RPMI7951 (cell line): ENCODE measurements at places on chromosomes 2 and 18.

GRCh38 chr2:173122936-173123335, 47.3 kb downstream of the MAP3K20 start:
- DNase-seq, result no peak

DNA sequence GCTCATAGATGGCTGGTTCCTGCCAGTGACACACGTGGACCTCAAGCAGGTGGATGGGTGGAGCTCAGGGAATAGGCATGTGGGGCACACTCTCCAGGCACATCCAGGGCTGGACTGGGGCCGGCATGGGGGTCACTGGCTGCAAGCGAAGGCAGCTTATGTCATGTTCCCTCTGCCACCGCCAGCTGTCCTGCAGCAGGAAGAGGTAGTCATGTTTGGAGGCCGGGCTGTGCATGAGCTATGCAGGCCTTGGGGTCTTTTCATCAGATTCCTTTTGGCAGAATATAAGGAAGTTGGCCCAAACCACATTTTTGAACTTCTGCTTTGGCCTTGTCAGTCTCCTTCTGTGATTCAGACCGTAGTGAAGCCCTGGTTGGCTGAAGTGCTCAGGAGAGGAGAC, 61.5 kb downstream of the AGAP1 start:
- no peak for DNase-seq

GRCh38 chr2:107064750-107065149, 178.8 kb upstream of the ST6GAL2 start:
- DNase-seq, result peak; percentile 13

- no peak for DNase-seq
Observed at GRCh38 chr2:98801286-98801685, 70.4 kb upstream of the MGAT4A start.

DNA sequence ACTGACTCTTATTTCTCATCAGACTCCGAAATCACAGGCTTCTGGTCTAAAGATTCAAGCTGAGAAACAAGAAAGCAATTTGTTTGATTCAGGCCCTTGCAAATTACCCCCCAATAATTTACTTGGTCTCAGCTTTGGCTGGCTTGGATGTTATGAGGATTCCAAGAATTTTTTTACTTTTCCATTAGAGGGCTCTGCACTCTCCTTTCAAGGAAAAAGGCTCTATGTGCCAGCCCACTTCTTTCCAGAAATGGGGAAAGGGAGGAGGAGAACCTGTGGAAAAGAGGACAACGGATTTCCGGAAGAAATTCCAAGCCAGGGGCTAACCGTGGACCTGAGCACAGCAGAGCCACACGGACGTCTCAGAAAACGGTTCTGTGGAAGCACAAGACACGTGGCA, 44.4 kb downstream of the BCL11A start:
- no peak for DNase-seq

DNA sequence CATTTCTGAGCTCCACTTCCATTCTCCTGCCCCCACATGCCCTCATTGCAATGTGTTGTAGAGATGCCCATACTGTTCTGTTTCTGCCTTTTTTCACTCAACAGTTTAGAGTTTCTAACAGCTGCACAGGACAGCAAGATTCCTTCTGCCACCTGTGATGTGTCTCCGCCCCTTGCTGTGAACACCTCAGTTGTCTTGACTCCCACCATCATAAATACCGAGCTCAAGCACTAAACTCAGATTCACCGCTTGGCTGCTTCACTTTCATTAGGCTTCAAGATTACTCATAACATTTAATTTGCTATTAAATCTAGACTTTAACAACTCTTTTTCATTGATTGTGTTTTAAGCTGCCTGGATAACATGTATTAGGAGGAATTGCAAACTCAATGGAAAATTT, 141.0 kb downstream of the MAP2 start:
- DNase-seq, result no peak

- no peak for DNase-seq
Observed at GRCh38 chr2:190575263-190575662, 40.7 kb upstream of the NEMP2 start.

DNA sequence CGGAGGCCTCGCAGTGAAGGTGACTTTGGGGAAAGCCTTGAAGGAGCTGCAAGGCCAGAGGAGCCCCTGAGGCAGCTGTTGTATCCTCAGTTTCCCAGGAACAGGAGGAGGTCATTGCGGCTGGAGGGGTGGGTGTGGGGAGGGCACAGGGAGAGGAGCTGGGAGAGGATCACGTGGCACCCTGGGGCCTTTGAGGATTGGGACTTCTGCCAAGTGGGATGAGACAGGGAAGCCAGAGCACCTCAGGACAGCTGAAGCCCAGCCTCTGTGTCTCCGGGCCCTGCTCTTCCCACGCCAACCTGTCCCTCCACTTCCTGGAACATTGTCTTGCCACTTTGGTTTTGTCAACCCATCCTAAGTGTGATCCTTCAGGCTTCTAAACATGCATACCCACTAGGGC, 19.4 kb upstream of the RRM2 start:
- no peak for DNase-seq

GRCh38 chr2:124283096-124283495, 258.0 kb downstream of the CNTNAP5 start:
- no peak for DNase-seq

GRCh38 chr2:29698216-29698615, 223.2 kb downstream of the ALK start:
- DNase-seq, result no peak

- no peak for DNase-seq
Observed at GRCh38 chr2:62338111-62338510, 142.2 kb downstream of the B3GNT2 start.

DNA sequence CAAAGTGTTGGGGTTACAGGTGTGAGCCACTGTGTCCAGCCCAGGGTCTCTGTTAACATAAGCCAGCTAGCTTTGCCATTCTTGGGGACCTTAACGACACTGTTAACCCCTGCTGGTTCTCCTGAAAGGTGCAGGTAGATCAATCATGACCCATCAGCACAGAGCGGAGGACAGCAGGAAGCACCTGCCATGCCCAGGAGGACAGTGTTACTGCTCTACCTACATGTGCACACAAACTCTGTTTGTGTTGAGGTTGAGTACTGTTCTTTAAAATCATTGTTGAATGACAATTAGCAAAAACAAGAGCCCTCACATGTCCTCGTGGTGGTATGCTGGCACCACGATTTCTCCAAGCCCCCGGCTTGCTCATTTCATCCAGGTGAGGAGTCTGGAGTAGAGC, 120.9 kb downstream of the FAM210A start:
- DNase-seq, result no peak

DNA sequence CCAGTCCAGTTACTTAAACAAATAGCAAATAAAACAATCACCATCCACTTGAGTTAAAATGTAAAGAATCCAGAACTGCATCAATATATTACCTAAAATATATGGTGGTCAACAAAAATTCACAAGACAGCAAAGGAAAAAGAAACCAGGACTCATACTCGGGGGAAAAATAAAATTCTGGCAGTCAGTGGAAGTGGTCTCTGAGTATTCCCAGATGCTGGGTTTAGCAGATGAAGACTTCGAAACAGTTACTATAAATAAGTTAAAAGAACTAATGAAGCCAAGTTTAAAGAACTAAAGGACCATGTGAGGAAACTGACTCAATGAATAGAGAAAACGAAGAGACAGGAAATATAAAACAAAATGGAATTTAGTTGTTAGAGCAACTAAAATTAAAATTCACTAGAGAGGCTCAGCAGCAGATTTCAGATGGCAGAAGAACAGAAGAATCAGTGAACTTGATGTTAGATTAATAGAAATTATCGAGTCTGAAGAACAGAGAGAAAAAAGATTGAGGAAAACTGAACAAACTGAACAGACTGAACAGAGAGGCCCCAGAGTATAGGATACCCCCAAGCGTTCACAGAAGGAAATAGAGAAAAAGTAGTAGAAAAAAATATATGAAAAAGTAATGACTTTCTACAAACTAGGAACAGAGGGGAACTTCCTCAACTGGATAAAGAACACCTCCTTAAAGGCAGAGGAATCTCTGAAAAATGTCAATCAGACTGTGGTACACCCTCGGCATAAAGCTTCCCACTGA, 27.9 kb downstream of the MGAT4A start:
- DNase-seq, result no peak

GRCh38 chr2:148645539-148646230, 1.1 kb downstream of the EPC2 start:
- DNase-seq, result peak; percentile 92

GRCh38 chr2:169260846-169261642, 101.3 kb downstream of the LRP2 start:
- no peak for DNase-seq

DNA sequence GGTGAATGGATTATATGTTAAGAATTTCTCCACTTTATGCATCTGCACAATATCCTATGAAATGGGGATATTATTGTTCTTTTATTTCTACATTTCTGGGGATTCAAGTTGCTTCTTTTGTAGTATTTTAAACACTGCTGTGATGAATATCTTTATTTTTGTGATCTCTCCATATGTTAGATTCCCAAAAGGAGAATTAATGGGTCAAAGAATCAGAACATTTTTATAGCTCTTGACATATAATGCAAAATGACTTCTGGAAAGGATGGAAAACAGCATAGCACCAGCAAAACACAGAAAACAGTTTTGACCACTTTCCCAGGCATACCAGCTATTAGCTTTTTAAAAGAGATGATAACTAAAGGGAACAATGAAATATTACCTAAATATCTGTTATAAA, 135.5 kb downstream of the NCKAP5 start:
- DNase-seq, result no peak

GRCh38 chr2:144325086-144325485, 194.8 kb downstream of the ZEB2 start:
- no peak for DNase-seq

DNA sequence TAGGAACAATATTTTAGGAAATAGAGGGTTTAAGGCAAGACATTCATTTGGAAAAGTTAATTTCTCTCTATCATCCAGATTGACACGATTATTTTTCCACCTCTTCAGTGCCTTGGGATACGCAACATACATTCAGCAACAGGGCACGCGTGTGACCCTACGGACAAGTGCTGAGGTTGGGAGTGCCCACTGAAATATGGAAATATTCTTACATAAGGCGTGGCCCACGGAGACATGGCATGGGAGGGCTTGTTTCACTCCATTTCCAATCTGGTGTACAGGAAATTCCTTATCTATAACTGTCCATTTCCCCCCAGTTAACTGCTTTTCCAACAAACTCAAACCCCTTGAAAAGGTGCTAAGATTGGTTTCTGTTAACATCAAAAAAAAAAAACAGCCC, 20.9 kb upstream of the KIDINS220 start:
- DNase-seq, result no peak

GRCh38 chr18:9910661-9911060, 3.2 kb upstream of the VAPA start:
- DNase-seq, result no peak

DNA sequence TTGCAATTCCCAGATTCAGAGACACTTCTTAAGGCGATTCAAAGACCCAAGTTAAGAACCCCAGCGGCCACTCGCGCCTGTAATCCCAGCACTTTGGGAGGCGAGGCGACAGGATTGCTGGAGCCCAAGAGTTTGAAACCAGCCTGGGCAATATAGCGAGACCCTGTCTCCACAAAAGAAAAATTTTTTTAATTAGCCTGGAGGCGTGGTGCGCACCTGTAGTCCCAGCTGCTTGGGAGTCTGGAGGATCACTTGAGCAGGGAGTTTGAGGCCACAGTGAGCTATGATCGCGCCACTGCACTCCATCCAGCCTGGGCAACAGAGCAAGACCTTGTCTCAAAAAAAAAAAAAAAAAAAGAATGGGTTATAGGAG, 585 bp upstream of the ANAPC1 start:
- DNase-seq, result no peak

DNA sequence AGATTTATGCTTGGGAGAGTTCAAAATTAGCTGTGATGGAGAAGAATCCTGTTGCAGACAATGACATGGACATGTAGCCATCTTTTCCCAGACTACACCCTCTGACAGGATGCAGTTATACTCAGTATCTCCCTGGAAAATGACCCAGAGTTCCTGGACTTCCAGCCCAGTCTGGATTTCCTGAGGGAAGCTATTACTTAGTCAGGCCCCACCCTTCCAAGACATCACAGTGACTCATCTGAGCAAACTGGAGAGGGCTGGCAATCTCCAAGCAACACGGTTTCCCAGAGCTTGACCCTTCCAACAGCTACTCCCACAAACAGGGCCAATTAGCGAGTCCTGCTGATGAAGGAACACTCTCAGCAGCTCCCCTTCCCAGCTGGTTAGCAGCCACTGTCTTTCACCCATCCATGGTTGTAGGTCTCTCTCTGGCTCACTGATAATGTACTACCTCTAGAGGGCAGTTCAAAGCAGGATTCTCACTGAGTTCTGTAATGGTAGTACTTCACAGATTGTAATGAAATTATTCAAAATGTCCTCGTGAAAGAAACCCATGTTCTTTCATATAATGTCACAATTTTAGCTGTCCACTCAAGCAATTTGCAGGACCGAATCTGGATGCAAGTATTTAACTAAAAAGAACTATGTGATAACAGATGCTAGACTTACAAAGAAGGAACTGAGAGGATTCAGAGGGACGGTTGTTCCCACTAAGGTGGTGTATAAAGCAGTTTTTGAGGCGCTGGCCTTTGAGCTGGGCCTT, 110.2 kb downstream of the MDH1 start:
- DNase-seq, result peak; percentile 95

- DNase-seq, result no peak
Observed at GRCh38 chr2:3606370-3607201, 11.7 kb downstream of the COLEC11 start.

GRCh38 chr2:567865-568638, 109.2 kb downstream of the TMEM18 start:
- peak; percentile 91 for DNase-seq

GRCh38 chr2:7083580-7084509, 166.6 kb downstream of the RNF144A start:
- DNase-seq, result peak; percentile 53

DNA sequence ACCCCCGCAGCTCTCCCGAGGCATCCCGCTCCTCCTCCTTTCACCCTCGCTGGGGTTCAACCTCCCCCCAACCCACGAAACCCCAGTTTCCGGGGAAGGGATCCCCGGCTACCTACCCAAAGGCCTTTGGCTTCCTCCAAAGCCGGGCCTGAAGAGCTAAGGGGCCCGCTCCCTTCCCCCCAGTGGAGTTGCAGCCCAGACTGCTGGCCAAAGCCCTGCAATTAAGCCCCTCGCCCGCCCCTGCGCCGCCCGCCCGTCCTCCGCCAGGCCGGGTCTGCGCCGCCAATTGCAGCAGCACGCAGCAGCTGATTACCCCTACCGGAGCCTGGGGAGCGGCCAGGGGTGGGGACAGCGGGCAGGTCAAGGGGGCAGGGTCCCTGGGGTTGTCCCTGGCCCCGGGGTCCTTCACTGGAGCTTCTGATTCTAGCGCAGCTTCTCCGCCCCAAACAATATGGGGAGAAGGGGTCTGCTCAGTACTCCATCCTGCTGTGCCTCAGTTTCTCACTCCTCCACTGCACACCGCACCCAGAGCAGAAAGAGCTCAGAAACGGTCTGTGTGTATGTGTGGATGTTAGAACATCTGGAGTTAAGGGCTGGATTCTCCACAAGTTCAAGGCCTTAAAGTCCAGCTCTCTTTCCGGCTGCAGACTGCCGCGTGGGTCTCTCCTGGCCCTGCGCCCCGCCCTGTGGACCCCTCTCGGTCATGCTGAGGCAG, 16.9 kb downstream of the WNT10A start:
- no peak for DNase-seq

- peak; percentile 84 for DNase-seq
Observed at GRCh38 chr2:174662459-174662858, 64.9 kb upstream of the WIPF1 start.
